Activated T-cell treated with anti-CD3 and anti-CD28 coated beads, Interleukin-2, amount 50 U/mL, for 4 hours (primary cell): ENCODE measurements at places on chromosomes 7 and 10. TPM values are rescaled to one million over a fixed set of nuclear protein-coding genes. Genes with fewer than 3 reads are reported as not detected.

GRCh38 chr7:2104107-2104710 is 128.5 kb downstream of the MAD1L1 start:
- peak; percentile 58 for DNase-seq

SLC13A4 gene
- total RNA-seq: not detected

RAMP3 gene
- total RNA-seq: not detected

- no peak for DNase-seq
These were observed 154.1 kb downstream of the RNLS start for GRCh38 chr10:88428976-88429375.

KCNMA1 gene
- 0.18 TPM for total RNA-seq

MICU1 gene
- 30.3 TPM for total RNA-seq

GRCh38 chr10:35908451-35908850 is 266.4 kb upstream of the FZD8 start:
- no peak for DNase-seq

DNA sequence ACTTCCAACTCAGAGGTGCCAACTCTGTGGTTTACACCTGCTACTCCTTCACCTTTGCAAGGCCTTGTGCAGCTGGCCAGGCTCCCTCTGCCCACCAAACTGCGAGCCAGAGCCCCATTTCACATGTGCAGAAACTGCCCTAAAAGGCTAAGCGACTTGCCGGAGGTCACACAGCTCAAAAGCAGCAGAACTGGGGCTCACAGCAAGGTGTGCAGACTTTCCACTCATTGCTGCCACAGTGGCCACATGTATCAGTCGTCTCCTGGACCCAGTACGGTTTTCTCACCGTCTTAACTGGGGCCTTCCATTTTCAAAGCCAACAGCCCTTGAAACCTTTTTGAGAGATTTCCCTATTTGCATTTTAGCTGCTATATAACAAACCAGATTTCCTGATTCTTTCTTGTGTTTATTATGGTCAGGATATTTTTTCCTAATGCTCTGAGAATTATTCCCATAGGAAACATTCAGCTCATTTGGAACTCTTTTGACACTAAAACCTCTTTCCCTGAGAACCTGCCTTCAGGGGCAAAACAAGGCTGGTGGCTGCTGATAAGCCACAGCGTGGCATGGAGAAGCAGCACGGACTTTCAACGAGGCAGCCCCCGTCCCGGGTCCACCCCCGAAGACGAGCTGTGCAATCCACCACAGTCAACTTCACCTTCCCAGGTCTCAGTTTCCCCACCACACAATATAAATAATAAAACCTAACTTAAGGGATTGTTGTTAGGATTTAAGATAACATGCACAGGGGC is 29.9 kb downstream of the SORBS1 start:
- DNase-seq: no peak

- no peak for DNase-seq
These were observed 112.6 kb downstream of the AMPH start for GRCh38 chr7:38518541-38518940.

OPN1SW gene
- total RNA-seq: not detected

- no peak for DNase-seq
These were observed 85.2 kb downstream of the SORBS1 start for GRCh38 chr10:95475827-95476468.

GRCh38 chr7:131108212-131108940 is 219.3 kb upstream of the MKLN1 start:
- no peak for DNase-seq

DNA sequence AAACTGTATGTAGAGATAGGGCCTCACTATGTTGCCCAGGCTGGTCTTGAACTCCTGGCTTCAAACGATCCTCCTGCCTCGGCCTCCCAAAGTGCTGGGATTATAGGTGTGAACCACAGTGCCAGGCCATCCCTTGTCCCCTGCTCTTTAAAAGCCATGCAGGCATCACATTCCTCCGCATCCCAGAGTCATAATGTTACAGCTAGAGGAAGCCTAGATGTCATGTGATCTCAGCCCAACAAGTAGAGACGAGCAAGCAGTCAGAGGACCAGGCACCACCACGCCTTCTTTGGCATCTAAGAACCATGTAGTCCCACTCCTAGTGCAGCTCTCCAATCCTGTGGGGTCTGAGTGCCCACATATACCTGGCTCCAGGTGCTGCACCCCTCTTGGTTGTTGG is 13.1 kb downstream of the PODXL start:
- no peak for DNase-seq
